Natural killer cell (primary cell): ENCODE measurements at places on chromosomes 6 and 20. TPM values are rescaled to one million over a fixed set of nuclear protein-coding genes. Genes with fewer than 3 reads are reported as not detected.
A peak's percentile ranks its signal among the peaks of the same experiment; 100 is the strongest.

DNA sequence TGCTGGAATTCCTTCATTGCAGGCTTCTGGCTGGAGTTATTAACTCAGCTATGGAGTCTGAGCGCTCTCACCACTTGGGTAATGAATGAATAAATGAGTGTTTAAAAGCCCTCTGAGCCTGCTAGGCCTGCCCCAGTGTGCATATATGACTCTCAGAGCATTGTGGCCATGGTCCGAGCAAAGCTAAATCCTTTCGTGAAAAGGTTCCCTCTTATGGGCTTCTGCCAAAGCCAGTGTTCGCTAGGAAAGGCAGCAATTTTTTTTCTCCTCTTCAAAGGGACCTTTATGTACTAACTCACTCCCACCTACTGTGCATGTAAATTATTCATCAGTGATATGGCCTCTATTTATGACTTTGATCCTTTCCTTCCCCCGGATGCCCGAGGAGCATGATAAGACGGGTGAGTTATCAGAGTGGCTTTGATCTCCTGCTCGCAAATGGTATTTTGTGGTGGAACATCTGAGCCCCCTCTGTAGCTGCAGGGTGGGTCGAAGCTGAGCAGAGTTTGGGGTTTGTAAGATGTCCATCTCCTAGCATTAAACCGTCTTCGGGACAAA lies 88.6 kb downstream of the LINC00237 start:
- H3K4me3 ChIP-seq: no peak overlapping the region
- no peak for DNase-seq
- no peak overlapping the region for H3K27ac ChIP-seq
- H3K27me3 ChIP-seq: peaks cover 4% of the 10 kb centered on the region
- no peaks in the 10 kb centered on the region for H3K4me1 ChIP-seq

- H3K27ac ChIP-seq: no peak overlapping the region
- H3K27me3 ChIP-seq: no peaks in the 10 kb centered on the region
- no peaks in the 10 kb centered on the region for H3K4me1 ChIP-seq
- H3K36me3 ChIP-seq: no peaks in the 10 kb centered on the region
- peak; percentile 45 for DNase-seq
Measured at GRCh38 chr6:132300323-132300949, 100.8 kb downstream of the MOXD1 start.

DNA sequence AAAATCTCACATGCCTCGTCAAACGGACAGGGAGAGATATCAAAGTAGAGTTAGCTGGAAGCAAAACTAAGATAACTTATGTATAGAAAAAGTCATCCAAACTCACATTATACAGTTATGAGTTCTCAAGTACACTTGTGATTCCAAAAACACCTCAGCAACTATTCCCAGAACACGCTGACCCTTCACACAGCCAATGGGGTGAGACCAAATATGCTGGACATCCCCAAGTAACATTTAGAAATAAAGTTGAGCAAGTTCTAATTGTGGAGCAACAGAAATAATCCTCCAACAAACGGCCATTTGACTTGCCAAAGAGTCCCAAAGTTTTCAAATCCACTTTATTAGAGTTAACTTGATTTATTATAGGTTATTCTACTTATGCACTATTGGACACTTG lies 52.4 kb downstream of the LY86 start:
- no peaks in the 10 kb centered on the region for H3K4me1 ChIP-seq
- no peaks in the 10 kb centered on the region for H3K36me3 ChIP-seq
- no peak overlapping the region for H3K27ac ChIP-seq
- no peak for DNase-seq

- no peaks in the 10 kb centered on the region for H3K27me3 ChIP-seq
- no peak overlapping the region for H3K27ac ChIP-seq
- H3K36me3 ChIP-seq: no peaks in the 10 kb centered on the region
- no peak for DNase-seq
Measured at GRCh38 chr6:112018619-112019416, 35.1 kb upstream of the CCN6 start.

DNA sequence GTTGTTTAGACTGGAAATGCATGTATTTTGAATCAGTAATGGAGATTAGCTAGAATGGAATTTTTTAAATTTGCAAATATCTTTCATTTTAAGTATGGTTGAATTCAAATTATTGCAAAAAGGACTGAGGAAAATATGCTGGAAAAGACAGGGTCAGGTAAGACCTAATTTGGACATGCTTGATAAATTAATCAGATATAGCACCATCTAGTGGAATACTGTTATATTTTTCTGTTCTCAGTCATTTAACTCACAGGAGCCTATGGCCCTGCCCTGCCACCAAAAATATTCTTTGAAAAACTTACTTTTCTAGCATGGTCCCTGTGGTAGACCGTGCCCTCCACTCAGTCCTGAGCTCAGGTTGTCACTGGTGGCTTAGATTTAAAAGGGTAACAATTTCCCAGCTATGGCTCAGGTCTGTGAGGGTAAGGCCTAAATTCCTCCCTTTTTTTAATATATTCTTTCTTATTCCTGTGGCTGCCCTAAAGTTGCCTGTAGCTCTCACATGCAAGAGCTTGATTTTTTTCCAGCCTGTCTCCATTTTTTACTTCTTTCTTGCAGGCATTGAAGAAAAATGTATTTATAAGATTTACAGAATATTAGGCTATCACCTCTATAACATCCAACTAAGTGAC lies 25.3 kb upstream of the KIAA1586 start:
- peak; percentile 35 for DNase-seq
- H3K4me3 ChIP-seq: no peak overlapping the region
- H3K36me3 ChIP-seq: no peaks in the 10 kb centered on the region
- H3K27ac ChIP-seq: no peak overlapping the region
- no peaks in the 10 kb centered on the region for H3K4me1 ChIP-seq

- DNase-seq: no peak
- no peak overlapping the region for H3K27ac ChIP-seq
- H3K27me3 ChIP-seq: no peaks in the 10 kb centered on the region
- no peaks in the 10 kb centered on the region for H3K4me1 ChIP-seq
- H3K4me3 ChIP-seq: no peak overlapping the region
Measured at GRCh38 chr20:22348010-22348409, 236.4 kb downstream of the FOXA2 start.

DNA sequence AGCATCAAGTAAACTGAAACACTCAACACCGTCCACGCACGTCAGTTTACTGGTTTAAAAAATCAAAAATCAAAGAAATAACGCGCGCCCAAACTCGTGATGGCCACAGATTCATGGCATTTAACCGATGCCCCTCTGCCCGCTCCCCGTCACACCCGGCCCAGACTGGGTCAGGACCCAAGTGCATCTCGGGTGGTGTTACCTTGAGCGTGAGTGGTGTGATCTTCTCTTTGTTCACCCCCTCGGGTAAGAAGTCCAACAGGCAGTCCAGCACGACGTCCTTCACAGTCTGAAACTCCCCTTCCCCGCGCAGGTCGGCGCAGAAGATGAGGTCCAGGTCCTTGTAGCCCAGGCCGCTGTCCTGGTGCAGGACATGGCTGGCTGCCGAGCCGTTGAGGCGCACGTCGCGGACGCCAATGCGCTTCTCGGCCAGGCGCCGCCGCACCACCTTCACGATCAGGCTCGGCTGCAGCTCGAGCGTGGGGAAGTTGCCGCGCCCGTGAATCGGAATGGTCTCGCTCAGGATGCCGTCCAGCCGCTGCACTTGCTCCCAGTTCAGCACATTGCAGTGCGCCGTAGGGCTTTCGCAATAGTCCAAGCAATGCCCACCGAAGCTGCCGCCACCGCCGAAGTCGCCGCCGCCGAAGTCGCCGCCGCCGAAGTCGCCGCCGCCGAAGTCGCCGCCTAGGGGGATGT lies 945 bp downstream of the TENT5A start:
- H3K4me1 ChIP-seq: peaks cover 29% of the 10 kb centered on the region
- H3K4me3 ChIP-seq: peak overlapping the region; percentile 93
- no peaks in the 10 kb centered on the region for H3K27me3 ChIP-seq
- H3K36me3 ChIP-seq: peaks cover 1% of the 10 kb centered on the region
- DNase-seq: peak; percentile 53
- H3K27ac ChIP-seq: peak overlapping the region; percentile 96

DNA sequence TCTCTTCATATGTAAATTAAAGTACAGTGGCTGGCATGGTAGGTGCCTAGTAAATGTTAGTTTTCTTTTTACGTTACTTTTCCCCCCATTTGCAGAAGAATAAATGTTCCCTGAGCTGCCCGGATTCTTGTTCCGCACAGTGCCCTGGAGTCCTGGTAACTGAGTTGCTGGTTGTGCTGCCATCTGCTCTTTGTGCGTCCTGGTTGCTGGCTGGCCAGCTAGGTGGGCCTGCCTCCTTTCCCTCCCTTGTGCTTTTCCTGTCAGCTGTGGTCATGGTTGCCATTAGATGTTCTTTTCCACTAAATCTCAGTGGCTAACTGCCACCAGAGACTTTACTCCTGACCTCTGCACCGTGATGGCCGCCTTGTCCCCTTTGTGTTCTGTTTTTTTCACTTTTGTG lies 28.6 kb downstream of the CEP43 start:
- no peak overlapping the region for H3K27ac ChIP-seq
- no peak for DNase-seq
- no peaks in the 10 kb centered on the region for H3K4me1 ChIP-seq

DNA sequence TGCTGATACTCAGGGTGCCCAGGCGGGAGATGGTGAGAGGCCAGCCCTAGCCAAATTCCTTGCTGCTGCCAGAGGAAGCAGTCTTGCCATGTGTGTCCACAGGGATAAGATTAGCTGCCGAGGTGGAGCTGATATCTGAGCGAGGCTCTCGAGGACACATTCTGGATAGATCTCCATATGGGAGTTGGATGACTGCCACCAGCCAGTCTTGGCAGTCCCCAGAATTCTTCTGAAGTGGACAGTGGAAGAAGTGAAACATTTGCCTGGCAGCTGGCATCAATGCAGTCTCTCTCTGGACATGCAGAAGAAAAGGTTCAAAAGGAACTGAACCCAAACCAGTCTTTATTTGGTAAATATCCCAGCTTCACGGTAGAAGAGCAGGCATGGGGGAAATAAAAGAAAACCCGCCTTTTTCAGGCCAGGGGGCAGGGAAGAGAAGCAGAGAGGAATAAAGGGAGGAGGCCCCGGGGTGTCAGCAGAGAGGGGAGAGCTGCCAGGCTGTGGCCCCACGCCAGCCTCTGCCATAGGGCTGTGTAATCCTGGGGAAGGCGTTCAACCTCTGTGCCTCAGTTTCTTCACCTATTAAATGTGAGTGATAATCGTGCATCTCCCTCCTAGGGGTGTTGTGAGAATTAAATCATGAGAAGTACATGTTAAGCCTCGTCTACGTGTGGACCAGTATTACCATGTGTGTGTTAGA lies 3.7 kb upstream of the FUCA2 start:
- no peaks in the 10 kb centered on the region for H3K36me3 ChIP-seq
- no peaks in the 10 kb centered on the region for H3K27me3 ChIP-seq
- no peak overlapping the region for H3K4me3 ChIP-seq
- H3K27ac ChIP-seq: no peak overlapping the region
- H3K4me1 ChIP-seq: peaks cover 16% of the 10 kb centered on the region

GRCh38 chr6:150652848-150653613 lies 53.3 kb downstream of the PLEKHG1 start:
- no peak overlapping the region for H3K27ac ChIP-seq
- DNase-seq: no peak
- H3K4me3 ChIP-seq: no peak overlapping the region
- no peaks in the 10 kb centered on the region for H3K4me1 ChIP-seq

- H3K27me3 ChIP-seq: no peaks in the 10 kb centered on the region
- no peak overlapping the region for H3K4me3 ChIP-seq
- DNase-seq: peak; percentile 56
- H3K27ac ChIP-seq: peak overlapping the region; percentile 71
Measured at GRCh38 chr6:15628499-15629131, 34.2 kb downstream of the DTNBP1 start.

GRCh38 chr20:56247954-56248782 lies at the start of gene MC3R:
MC3R (plus strand) TSS chr20:56248732; CDS start chr20:56248844, 112 bp downstream.
- H3K4me1 ChIP-seq: no peaks in the 10 kb centered on the region
- peaks cover 4% of the 10 kb centered on the region for H3K27me3 ChIP-seq
- DNase-seq: no peak
- H3K27ac ChIP-seq: no peak within 1 kb of the TSS
- H3K4me3 ChIP-seq: no peak within 1 kb of the TSS

DNA sequence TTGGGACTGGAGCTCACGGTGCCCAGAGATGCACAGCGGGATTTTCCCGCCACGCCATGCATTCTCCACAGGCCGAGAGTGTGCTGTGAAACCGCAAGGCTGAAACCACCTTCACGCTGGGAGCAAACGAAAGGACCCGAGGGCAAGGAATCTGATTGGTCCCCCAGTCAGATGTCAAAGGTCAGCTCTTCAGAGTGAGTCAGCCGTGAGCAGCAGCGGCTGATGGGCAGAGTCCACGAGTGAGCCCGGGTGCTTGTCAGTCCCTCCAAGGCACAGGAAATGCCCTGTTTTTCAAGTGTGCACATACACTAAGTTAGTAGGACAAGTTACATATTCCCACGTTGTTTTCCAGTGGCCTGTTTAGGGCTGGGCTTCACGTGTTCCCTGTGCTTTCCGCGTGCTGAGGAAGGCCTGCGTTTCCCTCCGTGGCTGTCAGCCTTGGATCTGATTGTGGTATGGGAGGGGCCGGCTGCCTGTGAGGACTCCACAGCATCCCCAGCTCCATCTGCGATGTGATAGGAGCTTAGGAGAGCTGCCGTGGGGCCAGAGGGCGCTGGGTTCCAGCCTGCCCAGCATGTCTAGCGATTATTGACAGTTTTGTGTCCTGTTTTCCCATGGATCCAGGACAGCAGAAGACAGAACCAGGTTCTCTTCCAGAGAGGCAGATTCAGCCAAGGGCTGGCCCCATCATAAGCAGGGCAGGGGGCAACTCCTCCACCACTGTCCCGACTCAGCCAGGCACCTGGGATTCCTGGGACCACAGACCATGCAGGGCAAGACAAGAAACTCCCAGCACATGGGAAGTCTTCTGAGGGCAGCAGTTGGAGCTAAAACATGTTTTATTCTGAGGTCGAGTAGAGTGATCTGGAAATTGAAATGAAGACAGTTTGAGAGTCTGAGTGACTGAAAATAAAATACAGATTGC lies 38.2 kb upstream of the FRMD1 start:
- no peaks in the 10 kb centered on the region for H3K27me3 ChIP-seq
- H3K4me1 ChIP-seq: no peaks in the 10 kb centered on the region
- H3K27ac ChIP-seq: no peak overlapping the region
- no peak for DNase-seq
- no peaks in the 10 kb centered on the region for H3K36me3 ChIP-seq

The CRISP3 gene
- not detected for total RNA-seq

The ARMC12 gene
- 0.64 TPM for total RNA-seq

The LINC00237 gene
- not detected for total RNA-seq

The SYNDIG1 gene
- not detected for total RNA-seq

The METTL24 gene
- 1.00 TPM for total RNA-seq
